ENCODE measurements at places on chromosomes 1 and 21.

DNA sequence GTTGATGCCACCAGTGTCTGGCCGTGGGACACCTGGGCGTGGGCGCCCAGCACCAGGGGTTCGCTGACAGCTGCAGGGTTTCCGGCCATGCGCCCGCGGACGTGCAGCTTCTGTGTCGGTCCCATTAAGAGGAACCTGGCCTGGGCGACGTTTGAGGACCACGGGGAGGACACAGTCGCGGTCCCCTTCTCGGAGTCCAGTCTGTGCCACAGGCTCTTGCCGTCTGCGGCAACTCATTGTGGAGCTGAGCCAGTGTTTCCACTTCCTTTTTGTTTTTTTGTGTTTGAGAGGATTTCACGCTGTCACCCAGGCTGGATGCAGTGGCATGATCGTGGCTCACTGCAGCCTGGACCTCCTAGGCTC, 1.6 kb upstream of the C1orf159 start:
- no peak for DNase-seq

GRCh38 chr1:39940980-39941871, 13.7 kb upstream of the MFSD2A start:
- DNase-seq, result no peak

- peak; percentile 49 for DNase-seq
These were observed 113.7 kb upstream of the SLC35F3 start for GRCh38 chr1:233790662-233791371.

GRCh38 chr21:46226920-46227599, 1.5 kb downstream of the LSS start:
- no peak for DNase-seq

- peak; percentile 24 for DNase-seq
These were observed 90.8 kb downstream of the ZP4 start for GRCh38 chr1:237799762-237800474.

- peak; percentile 46 for DNase-seq
These were observed 166.6 kb downstream of the DYRK1A start for GRCh38 chr21:37532868-37533780.

DNA sequence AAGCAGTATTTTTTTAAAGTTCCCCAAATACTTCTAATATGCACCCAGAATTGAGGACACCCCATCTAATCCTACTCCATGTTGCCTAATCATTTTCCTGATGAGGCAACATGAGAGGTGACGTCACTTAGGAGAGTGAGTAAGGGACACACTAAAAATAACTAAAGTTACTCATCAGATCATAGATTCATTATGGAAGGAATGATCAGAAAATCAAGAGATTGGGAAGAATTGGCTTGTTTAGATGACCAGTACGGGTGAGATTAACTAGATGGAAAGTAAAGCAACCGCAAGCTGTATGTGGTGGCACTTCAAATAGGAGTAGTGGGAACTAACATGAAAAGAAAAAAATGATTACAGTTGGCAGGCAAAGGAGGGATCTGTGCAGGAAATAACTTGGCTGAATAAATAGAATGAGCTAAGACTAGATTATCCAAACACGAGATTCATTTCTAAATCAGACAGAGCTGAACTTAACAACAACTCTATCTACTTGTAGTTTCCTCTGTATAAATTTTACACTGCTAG, 61.4 kb upstream of the CXADR start:
- DNase-seq, result peak; percentile 68

- no peak for DNase-seq
These were observed 694 bp downstream of the MEAF6 start for GRCh38 chr1:37513795-37514349.

DNA sequence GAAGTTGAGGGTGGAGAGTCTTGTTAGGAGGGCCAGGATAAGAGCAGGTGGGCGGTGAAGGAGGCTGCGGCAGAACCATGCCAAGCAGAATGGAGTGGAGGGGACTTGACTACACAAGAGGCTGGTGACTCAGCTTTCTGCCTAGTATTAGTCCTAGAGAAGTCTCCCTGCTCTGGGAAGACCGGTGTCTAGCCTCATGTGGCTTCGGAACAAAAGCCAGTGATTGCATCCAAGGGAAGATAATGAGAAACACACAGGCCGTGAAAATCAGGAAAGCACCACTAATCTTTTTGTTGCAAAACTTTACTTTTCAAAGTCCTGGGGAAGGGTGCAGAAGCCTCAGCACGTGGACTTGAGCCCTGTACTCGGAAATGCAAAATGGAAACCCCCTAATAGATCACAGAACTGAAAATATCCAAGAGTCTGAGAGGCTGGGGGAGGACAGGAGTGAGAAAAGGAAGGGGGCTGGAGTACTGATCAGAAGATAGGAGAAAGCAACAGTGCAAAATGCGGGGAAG, 31.4 kb downstream of the DDR2 start:
- DNase-seq, result peak; percentile 87

DNA sequence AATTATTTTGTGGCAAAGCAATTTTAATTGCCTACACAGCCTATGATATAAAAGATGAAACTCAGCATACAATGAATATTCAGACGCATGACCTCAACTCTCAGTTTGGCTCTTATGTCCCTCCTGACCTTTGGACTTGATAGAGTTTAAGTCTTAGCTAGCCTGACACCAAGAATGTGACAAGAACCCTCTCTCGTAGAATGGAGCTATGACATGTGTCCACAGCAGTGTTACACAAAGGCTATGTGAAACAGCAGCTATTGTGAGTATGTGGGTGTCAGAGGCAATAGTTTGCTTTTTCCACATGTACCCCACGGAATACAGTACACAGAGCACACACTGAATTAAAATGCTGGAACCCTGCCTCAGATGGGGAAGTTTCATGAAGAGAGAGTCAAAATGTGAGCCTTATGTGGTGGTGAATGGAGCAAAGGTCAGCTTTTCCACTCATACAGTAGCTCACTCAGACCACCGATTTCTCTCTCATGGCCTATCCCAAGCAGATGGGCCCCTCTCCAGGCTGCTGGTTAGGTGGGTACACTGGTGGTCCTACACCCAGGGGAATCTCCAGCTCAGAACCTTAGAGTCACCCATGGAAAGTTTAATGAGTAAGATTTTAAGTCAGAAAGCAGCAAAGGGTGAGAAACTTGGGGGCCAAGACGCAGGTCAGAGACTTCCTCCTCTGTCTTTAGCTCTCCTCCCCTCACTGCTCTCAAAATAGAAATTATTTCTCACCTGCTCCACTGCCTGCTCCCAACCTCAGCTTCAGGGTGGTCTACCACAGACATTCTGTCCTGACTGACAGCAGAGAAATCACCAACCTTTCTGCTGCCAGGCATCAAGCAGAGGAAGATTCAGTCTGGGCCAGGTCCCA, 10.1 kb upstream of the XCL2 start:
- DNase-seq, result no peak

GRCh38 chr1:31214316-31215064, 25.2 kb downstream of the NKAIN1 start:
- no peak for DNase-seq
